ENCODE measurements at places on chromosomes 12 and 14.

DNA sequence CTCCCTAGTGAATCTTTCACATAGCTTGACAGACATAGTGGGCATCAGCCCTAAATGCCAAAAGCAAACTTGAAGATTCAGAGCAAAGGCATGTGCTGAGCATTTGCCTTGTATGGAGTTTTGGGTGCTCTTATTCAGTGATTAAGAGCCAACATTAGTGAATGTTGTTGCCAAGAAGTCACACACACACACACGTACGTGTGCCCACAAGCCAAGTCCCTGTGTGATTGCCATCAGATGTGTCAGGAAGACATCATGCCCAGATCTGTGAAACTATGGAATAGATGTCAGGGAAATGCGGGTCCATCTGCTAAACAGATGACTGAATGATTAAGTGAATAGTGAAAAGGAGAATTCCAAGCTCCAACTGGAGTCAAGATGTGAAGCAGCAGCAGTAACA, 149.0 kb downstream of the AKAP6 start:
- no peak for DNase-seq

- no peak for DNase-seq
These were observed 47.1 kb upstream of the CLEC14A start for GRCh38 chr14:38302966-38303365.

DNA sequence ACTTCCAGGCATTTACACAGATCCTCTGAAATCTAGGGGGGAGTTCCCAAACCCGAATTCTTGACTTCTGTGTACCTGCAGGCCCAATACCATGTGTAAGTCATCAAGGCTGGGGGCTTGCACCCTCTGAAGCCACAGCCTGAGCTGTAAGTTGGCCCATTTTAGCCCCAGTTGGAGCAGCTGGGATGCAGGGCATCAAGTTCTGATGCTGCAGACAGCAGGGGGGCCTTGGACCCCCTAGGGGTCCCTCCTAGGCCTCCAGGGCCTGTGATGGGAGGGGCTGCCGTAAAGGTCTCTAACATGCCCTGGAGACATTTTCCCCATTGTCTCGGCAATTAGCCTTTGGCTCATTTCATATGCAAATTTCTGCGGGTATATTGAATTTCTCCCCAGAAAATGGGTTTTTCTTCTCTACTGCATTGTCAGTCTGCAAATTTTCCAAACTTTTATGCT, 59.5 kb downstream of the LRIG3 start:
- DNase-seq: no peak

DNA sequence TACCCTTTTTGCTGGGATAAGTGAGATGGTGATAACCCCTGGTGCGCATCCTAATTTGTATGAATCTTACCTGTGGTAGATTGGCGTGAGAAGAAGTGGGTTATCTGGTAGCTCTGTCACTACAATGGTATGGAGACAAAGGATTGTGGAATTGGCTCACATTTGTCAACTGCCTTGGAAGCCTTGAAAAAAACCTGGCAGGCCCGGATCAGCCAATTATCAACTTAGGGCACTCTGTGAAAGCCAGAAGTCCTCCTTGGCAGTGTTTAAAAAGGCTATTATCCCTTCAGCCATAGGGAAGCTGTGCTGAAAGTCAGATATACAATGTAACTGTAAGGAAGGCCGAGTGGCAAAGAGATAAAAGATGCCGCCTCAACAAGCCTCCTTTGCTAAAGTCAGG, 56.5 kb downstream of the WASHC3 start:
- DNase-seq: no peak
